Cardiac septum (tissue), 1 donor: ENCODE measurements at places on chromosomes 16 and 17. TPM values are rescaled to one million over a fixed set of nuclear protein-coding genes. Genes with fewer than 3 reads are reported as not detected.

ZFPM1 gene
- 9.6 TPM for total RNA-seq

NKD1 gene
- 0.40 TPM for total RNA-seq

DNA sequence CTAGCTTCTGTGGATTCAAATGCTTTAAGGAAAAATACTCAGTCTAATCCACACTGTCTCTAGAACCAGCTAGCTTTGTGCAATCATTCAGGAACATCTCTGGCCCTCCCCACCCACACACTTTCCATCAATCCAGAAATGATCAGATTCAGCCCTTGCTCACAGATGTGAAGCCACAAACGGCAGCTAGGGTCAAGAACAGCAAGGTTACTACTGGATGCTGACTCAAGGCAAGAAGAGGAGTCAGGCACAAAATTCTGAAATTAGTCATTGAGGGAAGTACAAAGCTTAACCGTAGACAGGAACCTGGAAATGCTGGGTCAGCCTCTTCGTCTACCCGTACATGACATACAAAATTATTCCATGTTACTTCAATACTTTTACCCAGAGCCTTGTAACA is 174.6 kb downstream of the CDH13 start:
- no peak for DNase-seq

ALKBH5 gene
- total RNA-seq = 168 TPM

HEXD gene
- 14.3 TPM for total RNA-seq
